DMS53 (cell line): ENCODE measurements at places on chromosomes 5 and 9.

DNA sequence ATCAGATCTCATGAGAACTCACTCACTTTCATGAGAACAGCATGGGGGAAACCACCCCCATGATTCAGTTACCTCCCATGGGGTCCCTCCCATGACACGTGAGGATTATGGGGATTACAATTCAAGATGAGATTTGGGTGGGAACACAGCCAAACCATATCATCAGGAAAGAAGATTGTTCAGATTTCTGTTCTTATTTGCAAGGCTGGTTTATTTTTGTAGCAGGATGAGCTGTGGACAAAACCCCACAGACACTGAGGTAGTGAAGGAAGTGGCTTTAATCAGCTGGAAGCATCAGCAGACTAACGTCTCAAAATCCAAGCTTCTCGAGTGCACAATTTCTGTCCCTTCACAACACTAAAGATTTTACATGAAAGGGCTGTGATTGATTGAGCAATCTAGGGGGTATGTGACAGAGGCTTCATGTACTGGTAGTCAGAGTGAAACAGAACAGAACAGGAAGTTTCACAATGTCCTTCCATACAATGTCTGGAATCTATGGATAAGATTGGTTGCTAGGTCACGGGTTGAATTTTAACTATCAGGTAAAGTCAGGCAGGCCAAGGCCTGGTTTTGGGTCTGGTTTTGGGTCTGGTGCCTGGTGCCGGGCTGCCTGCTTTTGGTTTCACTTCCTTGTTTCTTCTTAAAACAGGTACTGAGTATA is 91.3 kb upstream of the ZNF366 start:
- no peak for DNase-seq

DNA sequence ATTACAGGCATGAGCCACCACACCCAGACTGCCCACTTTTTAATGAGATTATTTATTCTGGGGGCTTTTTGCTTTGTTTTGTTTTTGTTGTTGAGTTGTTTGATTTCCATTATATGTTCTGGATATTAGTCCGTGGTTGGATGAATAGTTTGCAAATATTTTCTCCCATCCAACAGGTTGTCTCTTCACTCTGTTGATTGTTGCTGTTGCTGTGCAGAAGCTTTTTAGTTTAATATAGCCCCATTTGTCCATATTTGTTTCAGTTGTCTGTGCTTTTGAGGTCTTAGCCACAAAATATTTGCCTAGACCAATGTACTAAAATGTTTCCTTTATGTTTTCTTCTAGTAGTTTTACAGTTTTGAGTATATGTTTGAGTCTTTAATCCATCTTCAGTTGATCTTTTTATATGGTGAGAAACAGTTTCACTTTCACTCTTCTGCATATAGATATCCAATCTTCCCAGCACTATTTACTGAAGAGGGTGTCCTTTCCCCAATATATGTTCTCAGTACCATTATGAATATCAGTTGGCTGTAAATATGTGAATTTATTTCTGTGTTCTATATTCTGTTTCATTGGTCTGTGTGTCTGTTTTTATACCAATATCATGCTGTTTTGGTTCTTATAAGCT is 30.2 kb upstream of the TBCA start:
- DNase-seq = peak; percentile 20

DNA sequence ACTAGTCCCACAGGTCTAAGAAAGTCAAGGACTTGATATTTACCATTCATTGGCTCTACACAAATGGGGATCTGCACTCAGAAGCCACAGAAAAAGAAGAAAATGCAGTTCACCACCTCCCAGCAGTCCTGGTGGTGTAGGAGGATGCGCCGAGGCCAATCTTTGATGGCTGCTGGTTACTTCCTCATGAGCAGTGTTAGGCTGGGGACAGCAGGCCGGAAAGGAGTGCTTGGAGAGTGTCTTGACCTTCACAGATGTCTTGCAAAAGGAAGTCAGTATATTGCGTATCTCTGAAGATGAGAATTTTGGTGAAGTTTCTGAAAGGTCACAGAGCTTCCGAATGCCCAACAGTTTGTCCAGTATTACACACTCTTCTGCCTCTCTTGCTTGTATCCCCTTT is 597.0 kb downstream of the EBF1 start:
- DNase-seq = no peak

DNA sequence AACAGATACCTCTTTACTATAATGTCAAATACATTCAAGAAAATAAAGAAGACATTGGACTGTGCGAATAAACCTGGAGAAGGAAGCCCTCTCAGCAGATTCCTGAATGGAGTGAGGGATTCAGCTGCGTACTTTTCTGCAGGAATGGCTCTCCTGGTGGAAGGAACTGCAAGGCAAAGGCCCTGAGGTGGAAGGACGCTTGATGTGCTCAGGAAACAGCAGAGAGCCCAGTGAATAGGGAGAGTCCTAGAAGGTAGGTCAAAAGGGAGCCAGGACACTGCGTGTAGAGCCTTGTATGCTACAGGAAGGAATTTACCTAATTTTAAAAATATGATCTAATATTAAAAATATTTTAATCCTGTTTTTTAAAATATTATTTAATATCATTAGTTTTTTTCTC is 68.5 kb upstream of the TTC23L start:
- no peak for DNase-seq

DNA sequence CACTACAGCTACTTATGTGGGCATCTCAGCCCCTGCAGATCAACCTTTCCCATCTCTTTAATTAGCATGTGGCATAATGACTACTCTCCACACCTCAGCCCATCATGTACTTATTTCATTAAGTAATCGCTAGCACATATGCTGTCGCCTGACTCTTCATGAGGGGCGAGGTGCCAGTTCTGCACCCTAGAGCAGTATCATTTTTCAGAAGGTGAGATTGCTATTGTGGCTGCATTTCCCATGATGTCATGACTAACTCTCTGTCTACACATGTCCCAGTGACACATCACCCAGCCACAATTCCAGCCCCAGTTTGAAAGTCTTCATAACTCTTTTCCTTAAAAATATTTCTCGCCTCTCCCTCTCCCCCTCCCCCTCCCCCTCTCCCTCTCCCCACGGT is 7.6 kb upstream of the F2RL1 start:
- DNase-seq = peak; percentile 14

GRCh38 chr5:179258922-179259730 is 86.1 kb downstream of the ADAMTS2 start:
- DNase-seq = no peak

GRCh38 chr5:42970636-42971559 is 69.2 kb downstream of the ANXA2R start:
- peak; percentile 54 for DNase-seq

DNA sequence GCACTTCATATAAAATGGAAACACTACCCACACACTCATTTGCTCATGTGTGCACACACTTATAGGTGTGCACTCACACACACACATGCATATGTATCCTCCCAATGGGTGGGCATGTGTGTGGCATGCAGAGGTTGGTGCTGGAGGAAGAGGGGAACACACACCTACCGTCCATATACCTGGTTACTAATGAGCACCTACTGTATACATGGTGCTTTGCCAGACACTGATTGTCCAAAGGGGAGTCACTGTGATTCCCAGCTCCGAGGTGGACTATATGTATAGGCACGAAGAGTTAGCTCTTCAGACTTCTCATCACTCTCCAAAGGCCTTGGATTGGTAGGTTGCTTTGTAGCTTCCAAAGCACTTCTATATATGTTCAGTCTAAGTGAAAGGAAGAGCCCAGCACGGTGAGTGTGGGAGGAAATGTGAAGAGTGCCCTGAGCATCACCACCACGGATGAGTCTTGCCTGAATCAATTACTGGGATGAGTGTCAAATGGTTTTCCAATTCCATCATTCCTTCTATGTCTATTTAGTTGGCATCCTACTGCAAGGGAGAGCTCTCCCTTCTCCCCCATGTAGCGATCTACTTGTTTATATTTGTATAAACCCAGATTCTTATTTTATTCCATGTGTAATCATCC is 12.6 kb upstream of the ERGIC1 start:
- DNase-seq = no peak

- DNase-seq = no peak
These were observed 225.3 kb upstream of the CLINT1 start for GRCh38 chr5:158084292-158084691.

- peak; percentile 78 for DNase-seq
These were observed 9.0 kb downstream of the RGS14 start for GRCh38 chr5:177366528-177367322.

- no peak for DNase-seq
These were observed 31.5 kb downstream of the HRH2 start for GRCh38 chr5:175689147-175689991.

GRCh38 chr5:38442247-38442573 is 114.2 kb downstream of the LIFR start:
- no peak for DNase-seq

- no peak for DNase-seq
These were observed 210.0 kb upstream of the CLINT1 start for GRCh38 chr5:158068964-158069363.

- no peak for DNase-seq
These were observed 21.3 kb downstream of the FGF1 start for GRCh38 chr5:142664636-142665035.

DNA sequence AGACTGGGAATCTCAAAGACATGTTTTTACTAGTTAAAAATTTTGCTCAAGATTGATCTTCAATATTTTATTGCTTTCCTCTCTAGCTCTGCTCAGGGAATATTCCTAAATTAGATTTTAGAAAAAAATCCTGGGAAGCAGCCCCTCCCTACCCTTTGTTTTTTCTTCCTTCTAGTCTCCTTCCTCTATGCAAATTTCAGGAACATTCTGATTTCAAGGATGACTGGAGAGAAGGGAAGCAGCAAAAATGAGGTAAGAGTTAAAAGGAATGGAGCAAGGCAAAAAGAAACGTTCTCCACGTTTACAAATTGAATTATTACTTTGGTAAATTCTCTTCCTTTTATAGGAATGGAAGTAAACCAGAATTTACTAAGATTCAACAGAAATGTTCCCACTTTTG is 493.4 kb upstream of the TUSC1 start:
- no peak for DNase-seq

DNA sequence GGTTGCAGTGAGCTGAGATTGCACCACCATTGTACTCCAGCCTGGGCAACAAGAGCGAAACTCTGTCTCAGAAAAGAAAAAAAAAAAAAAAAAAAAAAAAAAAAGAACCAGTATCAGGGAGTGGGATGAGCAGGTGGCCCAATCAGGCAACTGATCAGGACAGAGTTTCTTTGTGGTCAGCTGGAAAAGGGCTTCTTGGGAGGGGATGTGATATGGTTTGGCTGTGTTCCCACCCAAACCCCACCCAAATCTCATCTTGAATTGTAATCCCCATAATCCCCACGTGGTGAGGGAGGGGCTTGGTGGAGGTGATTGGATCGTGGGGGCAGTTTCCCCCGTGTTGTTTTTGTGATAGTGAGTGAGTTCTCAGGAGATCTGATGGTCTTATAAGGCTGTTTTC is 4.7 kb upstream of the GCNT1 start:
- peak; percentile 6 for DNase-seq

DNA sequence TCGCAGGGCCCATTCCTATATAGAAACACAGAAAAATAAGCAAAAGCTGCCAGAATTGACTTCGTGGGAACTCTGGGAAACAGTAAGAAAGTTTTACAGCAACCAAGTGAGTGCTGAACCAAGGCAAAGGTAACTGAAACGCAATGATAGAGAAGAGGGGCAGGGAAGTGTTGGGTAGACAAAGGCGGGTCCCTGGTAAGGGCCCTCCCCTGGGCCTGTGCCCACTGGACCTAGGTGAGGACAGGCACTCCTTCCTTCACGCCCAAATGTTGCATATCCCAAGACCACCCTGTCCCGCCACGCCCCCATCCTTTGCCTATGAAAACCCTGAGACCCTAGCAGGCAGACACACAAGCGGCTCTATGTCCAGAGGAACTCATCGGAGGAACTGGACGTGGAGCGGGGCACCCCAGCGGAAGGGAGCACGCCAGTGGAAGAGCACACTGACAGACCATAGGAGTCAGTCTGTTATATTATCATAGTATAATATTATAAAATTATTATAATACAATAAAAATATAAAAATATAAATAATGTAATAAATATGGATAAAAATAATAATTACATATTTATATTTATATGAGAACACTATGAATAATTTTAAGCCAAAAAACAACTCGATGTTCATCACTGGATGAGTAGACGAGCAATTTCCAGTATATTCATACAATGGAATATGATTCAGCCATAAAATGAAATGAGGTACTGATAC is 27.9 kb downstream of the CDKN2A start:
- DNase-seq = no peak

DNA sequence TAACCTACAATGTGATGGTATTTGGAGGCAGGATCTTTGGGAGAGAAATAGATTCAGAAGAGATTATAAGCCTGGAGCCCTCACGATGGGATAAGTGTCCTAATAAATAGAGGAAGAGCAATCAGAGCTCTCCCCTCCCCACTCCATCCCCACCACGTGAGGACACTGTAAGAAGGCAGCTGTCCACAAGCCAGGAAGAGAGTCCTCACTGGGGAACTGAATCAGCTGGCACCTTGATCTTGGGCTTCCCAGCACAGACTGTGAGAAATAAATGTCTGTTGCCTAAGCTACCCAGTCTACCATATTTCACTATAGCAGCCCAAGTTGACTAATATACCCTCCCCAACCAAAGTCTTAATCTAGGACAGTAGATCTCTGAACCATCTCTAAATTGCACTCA is 118.1 kb downstream of the SUSD1 start:
- no peak for DNase-seq

DNA sequence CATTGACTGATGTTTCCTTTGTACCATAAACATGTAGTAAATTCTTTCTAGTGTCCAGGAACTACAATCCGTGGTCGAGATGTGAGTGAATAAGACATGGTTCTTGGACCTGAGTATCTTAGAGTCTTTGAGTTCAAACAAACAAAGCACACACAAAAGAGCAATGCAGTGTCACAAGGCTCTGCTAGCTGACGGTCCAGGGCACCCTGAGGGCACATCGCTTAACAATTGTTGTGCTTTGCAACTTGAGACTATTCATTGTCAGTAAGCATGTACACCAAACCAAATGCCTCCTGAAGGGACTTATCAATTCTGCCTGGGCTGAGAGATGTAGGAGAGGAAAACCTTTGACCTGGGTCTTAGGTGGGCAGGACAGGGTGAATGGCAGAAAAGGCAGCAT is 84.8 kb downstream of the CAMK4 start:
- no peak for DNase-seq

GRCh38 chr9:132744881-132745755 is 74.9 kb downstream of the GTF3C4 start:
- no peak for DNase-seq

- DNase-seq = no peak
These were observed 502.8 kb downstream of the BNC2 start for GRCh38 chr9:16367605-16368231.

GRCh38 chr9:135222881-135223760 is 135.7 kb downstream of the OLFM1 start:
- no peak for DNase-seq

- DNase-seq = peak; percentile 75
These were observed 2.0 kb downstream of the LHX2 start for GRCh38 chr9:124013309-124014210.

- no peak for DNase-seq
These were observed 67.8 kb upstream of the KLF4 start for GRCh38 chr9:107557236-107557990.

DNA sequence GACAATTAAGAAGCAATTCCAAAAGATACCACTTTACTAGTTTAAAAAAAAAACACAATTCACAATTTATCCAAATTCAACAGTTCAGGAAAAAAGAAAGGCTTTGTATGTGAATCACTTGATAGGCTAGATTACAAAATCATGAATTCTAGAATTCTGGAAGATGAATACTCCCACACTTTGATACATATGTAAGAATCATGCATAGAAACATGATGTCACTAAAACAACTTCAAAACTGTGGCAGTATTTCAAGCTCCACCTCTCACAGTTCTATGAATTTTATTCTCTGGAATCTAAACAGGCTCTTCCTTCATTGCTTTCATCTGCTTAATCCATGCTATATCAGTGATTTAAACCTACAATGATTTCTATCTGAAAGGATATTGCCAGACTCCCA is 51.0 kb downstream of the GNAQ start:
- DNase-seq = no peak
